ENCODE measurements at places on chromosomes 2 and 18.

DNA sequence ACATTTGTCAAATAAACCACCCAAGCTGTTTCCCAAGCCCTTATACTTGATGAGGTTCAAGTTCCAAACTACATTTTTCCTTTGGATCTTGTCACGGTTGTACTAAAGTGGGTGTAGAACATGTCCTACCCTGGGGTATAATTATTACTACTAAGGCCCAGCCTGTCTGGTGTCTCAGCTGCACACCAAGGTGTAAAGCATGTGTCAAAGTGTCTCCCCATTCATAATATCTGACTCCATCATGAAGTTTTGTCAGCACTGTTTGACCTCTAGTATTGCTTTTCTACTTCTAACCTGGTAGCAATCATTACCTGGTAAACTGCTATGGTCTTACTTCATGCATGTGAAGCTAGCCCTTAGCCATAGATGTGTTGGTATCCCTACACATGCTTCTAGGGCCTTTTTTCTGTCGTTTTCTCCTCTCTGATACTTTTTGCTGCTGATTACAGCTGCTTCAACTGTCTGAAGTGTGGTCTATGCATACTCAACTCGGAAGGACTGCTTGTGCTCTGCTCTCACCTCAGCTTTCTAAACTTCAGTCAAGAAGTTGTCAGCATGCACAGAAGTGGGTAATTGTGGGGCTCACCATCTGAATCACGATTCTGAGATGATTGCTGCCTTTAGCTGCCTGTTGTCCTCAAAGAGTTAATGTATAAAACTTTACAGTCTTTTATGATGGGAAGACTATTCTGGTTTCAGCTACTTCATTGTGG lies 445.7 kb upstream of the TRIB2 start:
- no peak for DNase-seq

- no peak for DNase-seq
Measured at GRCh38 chr2:18584608-18584954, 4.8 kb downstream of the NT5C1B start.

GRCh38 chr2:135494503-135494902 lies 36.5 kb downstream of the ZRANB3 start:
- DNase-seq: no peak

DNA sequence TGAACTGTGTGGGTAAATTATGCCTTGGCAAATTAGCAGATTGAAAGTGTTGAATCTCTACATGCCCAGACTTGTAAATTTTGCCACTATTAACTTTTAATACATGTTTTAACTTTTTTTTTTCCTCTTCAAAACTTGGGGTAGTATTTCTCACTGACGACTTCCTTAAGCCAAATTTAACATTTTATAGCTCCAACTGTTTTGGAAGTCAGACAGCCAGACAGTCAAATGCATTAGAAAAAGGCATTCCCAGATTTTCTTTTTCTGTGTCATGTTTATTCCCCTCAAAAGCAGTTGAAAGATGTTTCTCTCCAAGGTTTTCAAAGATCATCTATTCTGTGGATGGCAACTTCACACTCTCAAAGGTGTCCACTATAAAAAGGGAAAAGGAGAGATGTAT lies 226.8 kb upstream of the FN1 start:
- no peak for DNase-seq

- no peak for DNase-seq
Measured at GRCh38 chr2:69501301-69501700, 64.1 kb upstream of the NFU1 start.

DNA sequence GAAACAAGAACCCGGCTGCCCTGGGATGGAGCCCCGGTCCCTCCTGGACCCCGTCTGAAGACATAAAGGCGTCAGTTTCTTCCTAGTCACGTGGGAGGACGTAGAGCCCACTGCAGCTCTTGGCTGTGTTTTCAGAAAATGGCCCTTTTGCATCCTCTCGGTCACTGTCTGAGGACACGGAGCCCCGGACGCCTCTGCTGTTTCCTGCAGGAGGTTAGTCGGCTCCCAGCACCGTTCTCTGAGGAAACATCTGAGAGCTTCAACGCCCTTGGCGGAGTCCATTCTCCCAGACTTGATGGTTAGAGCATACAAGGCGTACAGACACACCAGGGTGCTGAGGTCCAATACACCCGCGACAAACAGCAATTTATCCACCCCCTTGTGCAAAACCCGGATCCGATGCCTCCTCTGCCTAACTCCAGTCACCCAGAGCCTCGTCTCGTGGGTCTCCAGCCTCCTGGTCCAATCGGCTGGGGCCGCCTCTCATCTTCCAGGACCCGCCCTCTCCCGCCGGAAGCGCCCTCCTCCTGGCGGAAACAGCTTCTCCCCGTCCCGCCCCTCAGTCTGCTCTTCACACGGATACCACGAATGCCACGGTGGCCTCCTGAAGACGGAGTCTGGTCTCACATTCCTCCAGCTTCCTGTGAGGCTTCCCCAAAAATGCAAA lies 119.4 kb downstream of the TMEM18 start:
- DNase-seq: no peak

DNA sequence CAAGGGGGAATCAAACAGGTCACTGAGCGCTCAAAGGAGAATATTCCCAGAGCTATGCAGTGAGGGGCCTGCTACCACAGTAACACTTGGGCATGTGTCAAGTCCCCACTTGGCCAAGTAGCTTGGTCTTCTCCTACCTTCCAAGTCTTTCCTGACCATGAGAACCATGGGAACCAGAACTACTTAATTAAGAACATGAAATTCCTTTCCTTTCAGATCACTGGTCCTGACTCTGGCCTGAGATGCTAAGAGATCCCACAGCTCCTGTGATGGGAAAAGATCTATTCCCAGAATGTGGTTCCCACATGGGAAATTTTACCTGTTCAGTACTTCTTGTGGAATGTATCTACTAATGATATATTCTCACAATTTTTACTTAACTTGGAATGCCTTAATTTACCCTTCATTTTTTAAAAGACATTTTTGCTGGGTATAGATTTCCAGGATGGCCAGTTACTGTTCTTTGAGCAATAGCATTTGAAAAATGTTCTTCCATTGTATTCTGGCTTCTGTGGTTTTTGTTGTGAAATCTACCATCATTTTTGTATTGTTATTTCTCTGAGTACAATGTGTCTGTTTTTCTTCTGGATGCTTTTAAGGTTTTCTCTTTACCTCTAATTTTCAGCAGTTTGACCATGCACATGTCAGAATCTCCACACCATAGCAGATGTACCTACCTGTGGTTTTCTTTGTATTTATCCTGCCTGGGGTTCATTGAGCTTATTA lies 37.9 kb downstream of the KCNIP3 start:
- DNase-seq: no peak

DNA sequence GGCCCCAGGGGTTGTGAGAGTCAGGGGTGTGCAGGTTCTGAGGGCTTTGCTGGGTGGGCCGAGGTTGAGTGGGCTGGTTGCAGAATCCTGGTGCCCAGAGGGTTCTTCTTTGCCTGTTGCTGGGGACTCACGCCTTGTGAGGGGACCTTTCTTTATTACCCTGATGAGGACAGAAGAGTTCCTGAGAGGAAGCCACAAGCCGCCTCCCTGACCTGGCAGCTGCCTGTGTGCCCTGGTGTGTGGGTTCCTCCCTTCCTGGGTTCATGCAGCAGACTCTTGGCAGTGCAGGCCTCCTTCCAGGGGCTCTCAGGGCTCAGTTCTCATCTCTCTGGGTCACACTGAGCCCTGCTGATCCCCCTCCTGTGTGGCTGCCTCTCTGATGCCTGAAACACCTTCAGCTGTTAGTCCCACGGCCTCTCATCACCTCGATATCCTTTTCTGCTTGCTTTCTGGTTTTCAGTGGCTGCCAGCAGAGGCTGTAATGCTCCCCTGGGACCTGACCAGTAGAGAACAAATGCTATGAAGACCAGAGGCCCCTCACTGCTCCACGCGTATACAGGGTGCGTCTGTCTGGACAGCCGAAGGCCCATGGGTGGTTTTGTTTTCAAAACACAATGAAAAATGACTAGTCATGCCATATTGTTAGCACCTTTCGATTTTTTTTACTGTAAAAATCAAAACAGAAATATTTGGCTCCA lies 191.3 kb downstream of the AGAP1 start:
- no peak for DNase-seq

DNA sequence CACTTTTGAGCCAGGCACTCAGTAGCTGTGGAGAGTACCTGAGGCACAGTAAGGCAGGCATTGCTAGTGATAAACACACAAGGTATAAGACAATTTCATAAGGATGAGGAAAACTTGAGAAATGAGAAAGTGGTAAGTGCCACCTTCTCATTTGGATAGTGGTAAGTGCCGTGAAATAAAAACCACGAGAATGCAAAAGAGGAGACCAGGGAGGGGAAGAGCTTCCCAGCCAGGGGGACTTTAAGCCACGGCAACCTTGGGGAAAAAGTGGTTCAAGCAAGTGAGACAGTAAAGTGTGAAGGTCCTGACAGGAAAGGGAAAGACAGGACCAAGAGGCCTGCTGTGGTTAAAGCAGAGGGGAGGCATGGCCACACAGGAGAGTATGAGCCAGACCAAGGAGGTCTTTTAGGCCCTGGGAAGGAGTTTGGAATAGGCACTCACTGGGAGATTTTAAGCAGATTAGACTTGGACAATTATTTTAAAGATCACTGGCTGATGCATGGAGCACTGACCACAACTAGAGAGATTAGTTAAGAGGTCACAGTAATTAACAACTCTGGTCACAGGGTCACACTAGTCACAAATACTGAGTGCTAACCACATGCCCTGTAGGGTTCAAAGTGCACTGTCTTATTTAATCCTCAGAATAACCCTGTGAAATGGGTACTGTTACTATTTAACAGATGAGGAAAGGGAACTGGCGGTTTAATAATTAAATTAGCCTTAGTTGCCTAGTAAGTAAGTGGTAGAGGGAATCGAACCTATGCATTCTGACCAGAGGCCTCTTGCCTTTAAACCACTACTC lies 50.1 kb downstream of the THOC1 start:
- DNase-seq: no peak

- no peak for DNase-seq
Measured at GRCh38 chr18:24786027-24786426, 325.6 kb downstream of the HRH4 start.

- DNase-seq: no peak
Measured at GRCh38 chr2:135974036-135974435, 11.4 kb downstream of the DARS1 start.

- no peak for DNase-seq
Measured at GRCh38 chr2:86286516-86286915, 50.9 kb downstream of the REEP1 start.

DNA sequence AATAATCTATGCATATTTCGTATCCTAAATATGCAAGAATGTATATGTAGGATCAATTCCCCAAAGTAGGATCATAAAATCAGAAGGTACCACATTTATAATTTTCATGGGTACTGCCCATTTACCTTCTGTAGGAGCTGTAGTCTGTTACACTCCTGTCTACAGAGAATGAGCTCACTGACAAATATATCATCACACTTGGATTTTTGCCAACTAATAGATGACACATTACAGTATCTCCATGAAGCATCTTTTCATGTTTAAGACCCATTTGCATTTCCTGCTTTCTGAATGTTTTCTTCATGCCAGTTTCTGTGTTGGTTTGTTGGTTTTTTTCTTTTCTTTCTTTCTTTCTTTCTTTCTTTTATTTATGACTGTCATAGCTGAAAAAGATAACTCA lies 70.9 kb upstream of the EML6 start:
- no peak for DNase-seq

DNA sequence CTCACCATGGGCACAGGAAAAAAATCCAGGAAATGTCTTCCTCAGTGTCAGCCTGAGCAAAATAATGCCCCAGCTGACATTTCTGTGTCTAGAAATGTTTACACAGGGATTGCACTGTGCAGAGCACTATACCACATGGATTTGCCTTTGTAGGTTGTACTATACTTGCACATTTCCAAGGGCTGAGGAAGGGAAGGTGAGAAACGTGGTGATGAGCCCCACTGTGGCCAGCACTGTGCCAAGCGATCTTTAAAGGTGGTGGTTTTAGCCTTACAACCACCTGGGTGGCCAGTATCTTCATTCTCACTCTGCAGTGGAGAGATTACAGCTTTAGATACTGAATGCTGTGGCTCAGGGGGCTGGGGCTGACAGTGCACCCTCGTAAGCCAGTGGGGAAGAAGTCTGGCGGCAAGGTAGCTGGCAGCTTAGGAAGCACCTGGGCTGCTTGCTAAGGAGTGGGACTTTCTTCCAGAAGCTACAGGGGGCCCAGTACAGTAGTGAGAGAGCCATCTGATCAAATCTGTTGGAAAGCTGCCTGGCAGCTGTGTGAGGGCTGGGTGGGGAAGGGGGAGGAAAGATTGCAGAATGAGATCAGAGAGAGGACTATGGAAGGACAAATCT lies 81.4 kb upstream of the MSH2 start:
- DNase-seq: no peak

DNA sequence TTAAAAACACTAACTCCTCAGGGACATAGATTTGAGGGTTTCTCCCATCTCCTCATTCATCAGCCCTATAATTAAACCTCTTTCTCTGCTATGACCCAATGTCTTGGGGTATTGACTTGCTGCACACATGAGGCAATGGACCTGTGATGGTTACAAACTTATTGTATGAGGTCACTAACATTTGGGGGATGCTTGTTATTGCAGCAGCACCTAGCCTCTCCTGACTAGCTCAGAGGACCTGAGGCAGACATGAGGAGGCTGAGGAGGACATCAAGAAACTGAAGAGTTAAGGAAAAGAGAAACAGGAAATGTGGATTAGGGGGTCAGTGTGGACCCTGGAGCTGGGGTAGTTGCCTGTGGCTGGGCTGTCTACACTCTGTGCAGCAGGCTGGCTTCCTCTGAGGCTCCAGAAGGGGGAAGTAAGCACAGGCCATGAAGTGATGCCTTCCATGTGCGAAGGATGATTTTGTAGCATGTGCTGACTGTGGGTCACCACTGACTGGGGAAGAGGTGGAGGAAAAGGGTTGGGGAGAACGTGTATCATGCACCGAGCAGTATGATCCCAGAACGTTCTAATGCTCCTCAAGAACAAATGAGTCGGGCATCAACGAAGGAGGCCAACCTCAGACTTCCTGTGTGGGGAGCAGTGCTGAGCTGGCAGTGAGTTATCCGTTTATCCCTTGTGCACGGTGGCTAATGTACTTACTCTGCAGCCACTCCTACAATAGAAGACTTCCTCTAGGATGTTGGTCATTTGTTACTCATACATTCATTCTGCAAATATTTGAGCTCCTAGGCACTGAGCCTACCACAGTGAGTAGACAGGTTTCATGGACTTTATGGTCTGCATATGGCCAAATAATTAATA lies 42.1 kb upstream of the RFX8 start:
- no peak for DNase-seq

DNA sequence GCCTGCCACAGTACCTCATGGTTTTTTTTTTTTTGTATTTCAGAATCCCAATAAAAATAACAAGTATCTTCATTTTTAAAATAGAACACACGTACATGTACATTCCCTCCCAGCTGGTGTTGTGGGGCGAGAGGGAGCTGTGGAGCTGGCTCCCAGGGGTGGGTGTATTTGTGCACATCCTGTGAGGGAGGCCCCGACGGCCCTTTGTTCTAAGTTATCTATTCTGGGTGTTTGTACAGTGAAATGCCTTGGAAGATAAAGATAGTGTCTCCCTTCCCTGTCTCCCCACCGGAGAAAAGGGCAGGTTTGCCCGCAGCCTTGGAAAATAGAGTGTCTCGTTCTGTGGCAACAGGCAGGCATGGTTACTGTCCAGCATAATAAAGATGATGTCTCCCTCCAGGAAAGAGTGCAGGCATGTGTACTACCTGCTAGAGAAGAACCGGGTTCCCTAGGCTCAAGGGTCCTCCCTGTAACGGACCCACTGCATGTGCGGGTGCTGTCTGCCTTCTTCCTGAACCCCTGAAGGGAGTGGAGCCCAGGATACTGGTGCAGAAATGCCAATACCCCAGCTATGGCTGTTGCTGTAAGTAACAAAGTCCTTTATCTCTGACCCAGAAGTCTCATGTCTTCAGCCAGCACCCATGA lies 12.1 kb upstream of the ALLC start:
- no peak for DNase-seq

- DNase-seq: no peak
Measured at GRCh38 chr2:194151231-194151630, 1505.8 kb upstream of the SLC39A10 start.
